ENCODE measurements at places on chromosomes 1 and 21.

- DNase-seq = no peak
These were observed 65.8 kb upstream of the RAB4A start for GRCh38 chr1:229204921-229205777.

DNA sequence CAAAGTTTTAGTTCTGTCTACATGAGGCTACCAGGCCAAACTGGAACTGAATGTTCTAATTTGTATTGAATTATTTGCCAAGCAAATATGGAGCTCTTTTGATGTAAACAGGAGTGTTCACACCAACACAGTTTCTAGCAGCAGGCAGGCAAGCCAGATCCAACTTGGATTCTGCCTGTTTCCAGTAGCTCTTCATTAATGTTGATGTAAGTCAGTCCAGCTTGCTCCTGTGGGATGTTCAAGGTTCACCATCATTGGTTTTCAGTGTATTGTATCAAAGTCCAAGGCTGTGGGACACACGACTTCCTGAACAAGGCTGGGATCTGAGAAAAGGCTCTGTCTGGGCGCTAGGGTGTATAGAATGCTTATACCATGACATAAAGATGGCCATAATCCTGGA, 68.1 kb downstream of the PAPPA2 start:
- no peak for DNase-seq

- DNase-seq = no peak
These were observed 634.8 kb upstream of the ADGRL2 start for GRCh38 chr1:81165963-81166362.

DNA sequence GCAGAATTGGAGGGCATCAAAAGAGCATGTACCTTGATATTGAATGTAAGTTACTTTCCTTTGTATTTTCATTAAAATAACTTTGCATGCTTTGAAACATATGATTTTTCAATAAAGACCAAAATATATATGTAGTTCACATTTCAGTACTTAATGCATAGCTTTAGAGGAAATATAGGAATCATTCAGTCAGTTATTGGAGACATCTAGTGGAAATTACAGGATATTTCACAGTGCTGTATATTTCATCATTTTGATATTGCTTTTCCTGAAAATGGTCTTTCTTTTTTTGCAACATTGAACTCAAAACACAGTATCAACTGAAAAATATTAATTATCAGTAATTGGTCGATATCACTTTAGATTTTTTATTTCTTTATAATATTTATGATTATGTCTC, 375.8 kb downstream of the NCAM2 start:
- peak; percentile 2 for DNase-seq

DNA sequence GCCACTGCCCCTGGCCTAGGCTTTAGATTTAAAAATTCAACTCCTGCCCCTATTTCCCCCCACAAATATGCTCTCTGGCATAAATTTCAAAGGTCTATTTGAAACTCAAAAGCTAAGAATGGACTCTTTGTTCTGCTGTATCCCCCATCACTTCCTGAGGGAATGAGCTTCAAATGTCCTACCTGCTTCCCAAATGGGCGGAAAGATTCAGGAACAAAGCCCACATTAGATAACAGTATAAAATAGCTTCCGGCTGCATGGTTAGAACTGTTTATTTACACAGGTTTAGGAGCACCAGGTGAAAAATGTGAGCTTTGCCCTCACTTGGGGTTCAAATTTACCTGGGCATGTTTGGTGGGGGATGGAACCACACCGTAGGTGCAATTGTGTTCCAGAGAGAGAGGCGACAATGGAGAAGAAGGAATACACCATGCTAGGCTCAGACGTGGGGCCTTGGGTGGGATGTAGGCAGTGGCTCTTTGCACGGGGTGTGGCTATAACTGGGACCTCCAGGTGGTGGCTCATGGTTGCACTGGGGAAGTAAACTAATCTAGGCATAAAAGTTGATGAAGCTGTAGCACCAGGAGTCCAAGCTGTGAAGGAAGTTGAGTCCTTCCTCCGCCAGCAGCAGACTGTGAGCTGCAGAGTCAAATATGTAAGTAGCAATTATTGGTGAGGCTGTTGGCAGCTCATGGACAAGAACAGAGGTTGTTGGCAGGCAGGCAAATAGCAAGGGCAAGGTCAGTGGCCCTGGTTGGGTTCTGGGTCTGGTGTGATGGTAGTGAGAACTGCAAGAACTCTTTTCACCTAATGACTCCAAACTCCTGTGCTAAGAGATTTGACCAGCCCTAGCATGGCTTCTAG, 41.5 kb upstream of the SRSF10 start:
- no peak for DNase-seq

- no peak for DNase-seq
These were observed 4.5 kb upstream of the TRIM17 start for GRCh38 chr1:228420968-228421826.
